ENCODE measurements at places on chromosomes 12 and 14.

DNA sequence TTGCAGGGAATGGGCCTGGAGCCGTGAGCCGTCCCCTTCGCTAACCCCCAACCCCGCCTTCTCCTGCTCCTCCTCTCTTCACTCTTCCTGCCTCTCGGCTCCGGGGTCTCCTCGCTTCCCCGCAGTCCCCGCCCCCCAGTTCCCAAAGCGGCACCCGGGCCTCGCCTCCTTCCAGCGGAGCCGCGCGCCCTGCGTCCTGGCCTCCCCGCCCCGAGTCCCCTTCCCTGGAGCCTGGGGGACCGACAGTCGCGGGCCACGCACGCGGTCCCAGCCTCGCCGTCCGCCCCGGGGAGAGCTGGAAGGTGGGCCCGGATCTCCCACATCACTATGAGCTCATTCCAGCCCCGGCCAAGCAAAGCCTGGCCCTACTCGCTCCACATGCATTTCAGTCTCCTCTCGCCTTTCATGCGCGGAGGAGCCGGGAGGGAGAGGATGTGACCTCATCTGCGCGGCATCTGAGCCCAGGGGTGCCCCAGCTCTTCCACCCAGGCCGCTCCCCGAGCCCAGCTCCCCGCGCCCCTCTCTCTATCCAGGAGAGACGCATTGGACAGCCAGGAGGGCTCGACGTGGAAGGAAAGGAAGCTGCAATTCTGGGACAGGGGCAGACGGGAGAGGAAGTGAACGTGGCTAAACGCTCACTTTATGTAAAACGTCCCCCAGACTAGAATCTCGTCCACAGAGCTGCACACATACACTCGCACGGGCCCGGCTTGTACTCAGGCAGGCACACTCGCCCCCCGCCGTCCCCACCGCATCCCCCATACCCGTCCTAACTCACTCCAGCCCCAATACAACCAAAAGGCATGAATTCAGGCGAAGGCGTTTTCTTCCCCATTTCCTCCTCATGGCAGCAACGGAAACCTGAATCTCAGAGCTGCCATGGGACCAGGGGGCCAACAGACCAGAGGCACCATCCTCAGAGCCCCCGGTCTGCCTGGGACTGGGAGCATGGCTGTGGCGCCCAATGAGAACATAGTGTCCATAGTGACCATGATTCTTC lies 108.7 kb upstream of the CCND2 start:
- DNase-seq, result peak; percentile 51

DNA sequence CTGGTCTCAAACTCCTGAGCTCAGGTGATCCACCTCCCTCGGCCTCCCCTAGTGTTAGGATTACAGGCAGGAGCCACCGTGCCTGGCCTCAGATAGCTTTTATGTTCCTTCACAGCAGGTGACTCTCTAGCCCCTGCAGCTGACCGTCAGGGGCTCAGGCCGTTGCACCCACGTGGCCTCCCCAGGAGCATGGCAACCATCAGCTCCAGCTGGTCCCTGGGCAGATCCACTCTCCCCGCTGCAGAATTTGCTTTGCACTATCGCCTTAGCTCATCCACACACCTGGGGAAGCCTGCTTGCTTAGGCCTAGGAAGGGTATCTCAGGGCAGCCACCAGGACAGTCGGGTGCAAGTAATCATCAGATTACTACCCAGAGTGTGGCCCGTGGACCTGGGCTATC lies 62.6 kb downstream of the TSPAN9 start:
- no peak for DNase-seq

DNA sequence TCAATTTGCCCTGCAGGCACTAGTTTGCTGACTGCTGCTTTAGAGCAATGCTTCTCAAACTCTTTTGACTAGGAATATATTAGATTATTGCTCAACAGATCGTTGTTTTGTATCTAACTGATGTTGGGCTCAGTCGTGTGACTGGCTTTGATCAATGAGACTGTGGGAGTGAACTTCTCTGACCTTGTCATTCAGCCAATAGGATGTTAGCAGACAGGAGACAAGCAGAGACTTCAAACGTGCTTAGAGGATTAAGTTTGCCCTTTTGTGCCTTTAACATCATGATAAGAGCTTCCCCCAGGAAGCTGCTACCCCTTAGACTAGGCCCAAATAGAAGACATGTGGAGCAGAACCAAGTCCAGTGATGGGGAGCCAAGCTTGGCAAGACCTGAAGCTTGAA lies 76.7 kb upstream of the ELK3 start:
- DNase-seq, result no peak

GRCh38 chr12:18148961-18149360 lies 59.0 kb upstream of the RERGL start:
- DNase-seq, result no peak

GRCh38 chr12:67803278-67803993 lies 154.9 kb downstream of the DYRK2 start:
- no peak for DNase-seq

GRCh38 chr14:77067632-77068516 lies 30.2 kb upstream of the CIPC start:
- DNase-seq, result peak; percentile 85

DNA sequence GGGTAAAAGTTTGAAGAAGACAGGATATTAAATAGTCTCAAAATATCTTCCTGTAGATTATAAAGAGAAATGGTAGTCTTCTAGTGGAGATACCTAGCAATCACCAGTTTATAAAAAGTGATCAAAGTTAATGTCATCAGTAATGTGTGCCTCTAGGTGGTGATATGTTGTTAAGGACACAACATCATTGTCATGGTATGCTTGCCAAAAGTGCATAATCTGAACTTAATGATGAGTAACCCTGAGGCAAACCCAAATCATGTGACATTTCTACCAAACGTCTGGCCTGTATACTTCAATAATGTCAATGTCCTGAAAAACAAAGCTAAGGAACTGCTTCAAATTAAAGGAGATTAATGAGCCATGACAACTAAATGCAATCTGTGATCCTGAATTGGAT lies 214.7 kb downstream of the PHLDA1 start:
- no peak for DNase-seq

DNA sequence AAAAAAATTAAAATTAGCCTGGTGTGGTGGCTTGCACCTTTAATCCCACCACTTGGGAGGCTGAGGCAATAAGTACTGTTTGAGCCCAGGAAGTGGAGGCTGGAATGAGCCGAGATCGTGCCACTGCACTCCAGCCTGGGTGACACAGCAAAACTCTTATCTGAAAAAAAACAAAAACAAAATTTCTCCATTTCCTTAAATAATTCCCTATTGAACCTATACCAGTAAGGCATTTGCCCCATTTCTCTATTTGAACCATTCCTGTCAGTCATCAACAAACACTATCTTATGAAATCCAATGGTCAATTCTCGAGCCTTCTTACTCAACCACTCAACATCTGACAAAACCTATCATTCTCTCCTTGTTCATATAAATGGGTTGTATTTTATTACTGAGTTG lies 14.7 kb downstream of the SLC2A14 start:
- DNase-seq, result no peak

DNA sequence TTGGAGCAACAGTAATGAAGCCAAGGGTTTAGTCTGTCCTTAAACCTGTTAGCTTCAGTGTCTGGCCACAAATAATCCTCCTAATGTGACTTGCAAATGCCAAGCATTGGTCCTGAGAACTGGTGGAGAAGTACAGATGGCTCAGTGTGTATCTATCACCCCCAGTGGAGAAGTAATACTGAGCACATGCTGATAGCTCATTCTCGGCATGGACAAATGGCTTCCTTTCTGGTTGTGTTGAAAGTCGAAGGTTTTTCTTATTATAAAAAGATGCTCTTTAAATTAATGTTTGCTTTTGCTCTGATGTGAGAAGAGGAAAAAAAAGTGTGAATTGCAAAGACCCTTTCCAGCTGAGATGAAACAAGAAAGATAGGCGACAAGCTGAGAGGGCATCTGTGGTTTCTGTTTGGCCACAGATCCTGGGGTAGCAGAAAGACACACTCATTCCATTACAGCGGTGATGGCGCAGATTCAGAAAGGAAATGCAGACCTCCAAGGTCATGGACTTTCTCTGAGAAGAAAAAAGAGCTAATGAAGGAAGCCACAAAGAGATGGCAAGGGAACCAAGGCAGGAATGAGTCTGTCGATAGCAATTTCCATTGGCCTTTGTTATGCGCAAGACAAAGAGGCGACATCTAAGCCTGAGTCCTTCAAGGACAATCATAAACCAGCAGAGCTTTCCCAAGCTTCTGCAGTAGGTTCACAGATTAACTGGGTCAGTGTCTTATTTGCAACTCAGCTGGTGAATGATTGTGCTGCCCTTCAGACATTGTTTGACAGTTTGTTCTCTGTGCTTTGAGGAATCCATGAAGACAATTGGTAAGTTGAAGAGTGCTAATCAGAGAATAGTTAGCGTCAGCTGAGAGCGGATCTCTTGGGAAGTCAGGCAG lies 155.5 kb upstream of the RGS6 start:
- DNase-seq, result no peak

DNA sequence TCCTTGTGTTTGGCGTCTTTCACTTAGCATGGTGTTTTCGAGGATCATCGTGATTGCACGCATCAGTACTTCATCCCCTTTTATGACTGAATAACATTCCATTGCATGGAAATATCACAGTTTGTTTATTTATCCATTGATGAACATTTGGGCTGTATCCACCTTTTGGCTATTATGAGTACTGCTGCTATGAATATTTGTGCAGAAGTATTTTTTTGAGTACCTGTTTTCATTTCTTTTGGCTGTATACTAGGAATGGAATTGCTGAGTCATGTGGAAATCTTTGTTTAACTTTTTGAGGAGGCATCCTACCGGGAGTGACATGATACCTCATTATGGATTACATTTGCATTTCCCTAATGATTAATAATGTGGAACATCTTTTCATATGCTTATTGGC lies 66.4 kb downstream of the WNK1 start:
- DNase-seq, result no peak

DNA sequence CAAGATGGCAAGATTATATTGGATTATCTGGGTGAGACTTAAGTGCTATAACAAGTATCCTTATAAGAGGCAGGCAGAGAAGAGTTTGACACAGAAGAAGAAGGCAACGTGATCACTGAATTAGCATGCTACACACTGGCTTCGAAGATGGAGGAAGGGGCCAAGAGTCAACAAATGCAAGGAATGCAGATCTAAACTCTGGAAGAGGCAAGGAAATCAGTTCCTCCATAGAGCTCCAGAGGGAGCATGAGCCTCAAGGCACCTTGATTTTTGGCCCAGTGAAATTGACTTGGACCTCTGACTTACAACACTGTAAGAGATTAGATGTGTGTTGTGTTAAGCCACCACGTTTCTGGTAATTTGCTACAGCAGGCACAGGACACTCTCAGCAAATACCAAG lies 536.4 kb upstream of the SEL1L start:
- DNase-seq, result no peak

- no peak for DNase-seq
These were observed 18.8 kb downstream of the COQ6 start for GRCh38 chr14:73968885-73969284.

DNA sequence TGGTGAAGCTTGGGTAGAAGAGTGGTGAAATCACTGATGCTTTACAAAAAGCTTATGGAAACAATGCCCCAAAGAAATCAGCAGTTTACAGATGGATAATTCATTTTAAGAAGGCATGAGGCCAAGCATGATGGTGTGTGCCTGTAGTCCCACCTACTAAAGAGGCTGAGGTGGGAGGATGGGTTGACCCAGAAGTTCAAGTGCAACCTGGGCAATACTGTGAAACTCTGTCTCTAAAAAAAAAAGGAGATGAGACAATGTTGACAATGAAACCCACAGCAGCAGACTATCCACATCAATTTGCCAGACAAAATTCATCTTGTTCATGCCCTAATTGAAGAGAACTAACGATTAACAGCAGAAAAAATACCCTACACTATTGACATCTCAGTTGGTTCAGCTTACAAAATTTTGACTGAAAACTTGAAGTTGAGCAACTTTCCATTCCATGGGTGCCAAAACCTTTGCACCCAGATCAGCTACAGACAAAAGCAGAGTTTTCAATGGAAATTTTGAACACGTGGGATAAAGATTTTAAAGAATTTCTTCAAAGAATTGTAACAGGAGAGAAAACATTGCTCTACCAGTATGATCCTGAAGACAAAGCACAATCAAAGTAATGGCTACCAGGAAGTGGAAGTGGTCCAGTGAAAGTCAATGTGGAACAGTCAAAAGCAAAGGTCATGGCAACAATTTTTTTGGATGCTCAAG lies 26.7 kb downstream of the BTG1 start:
- DNase-seq, result no peak

GRCh38 chr14:76698191-76698590 lies 63.1 kb upstream of the VASH1 start:
- no peak for DNase-seq

DNA sequence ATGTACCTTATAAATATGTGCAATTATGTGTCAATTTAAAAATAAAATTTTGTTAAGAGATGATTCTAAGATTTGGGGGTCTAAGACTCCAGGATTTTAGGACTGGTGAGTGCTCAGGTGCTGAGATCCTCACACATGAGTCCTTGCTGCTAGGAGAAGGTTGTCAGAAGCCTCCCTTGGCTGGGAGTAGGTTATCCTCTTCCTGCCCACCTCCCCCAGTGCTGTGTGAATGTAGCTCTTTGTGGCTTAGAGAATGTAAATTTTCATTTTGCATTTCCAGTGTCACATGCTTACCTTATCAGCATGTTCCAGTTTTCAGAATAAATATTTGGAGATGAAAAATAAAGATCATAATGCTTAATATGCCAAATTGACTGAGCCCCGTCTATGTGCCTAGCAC lies 114.2 kb upstream of the MDM1 start:
- no peak for DNase-seq

DNA sequence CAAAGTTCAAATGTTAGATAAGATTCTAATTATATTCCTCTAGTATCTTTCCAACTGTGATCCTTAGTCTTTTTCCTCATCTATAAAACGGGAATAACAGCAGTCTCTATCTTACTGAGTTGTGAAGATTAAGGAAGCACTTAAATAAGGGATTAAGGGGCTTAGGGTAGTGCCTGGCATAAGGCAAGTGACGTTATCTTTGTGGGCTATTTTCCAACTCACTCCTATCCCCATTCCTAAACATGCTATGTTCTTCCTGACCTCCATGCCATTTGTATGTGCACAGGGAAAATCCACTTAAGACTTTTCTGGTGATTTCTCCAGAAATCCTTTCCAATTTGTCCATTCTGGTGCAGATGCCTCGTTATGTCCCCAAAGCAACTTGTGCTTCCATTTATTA lies 33.3 kb downstream of the SUPT16H start:
- DNase-seq, result no peak

DNA sequence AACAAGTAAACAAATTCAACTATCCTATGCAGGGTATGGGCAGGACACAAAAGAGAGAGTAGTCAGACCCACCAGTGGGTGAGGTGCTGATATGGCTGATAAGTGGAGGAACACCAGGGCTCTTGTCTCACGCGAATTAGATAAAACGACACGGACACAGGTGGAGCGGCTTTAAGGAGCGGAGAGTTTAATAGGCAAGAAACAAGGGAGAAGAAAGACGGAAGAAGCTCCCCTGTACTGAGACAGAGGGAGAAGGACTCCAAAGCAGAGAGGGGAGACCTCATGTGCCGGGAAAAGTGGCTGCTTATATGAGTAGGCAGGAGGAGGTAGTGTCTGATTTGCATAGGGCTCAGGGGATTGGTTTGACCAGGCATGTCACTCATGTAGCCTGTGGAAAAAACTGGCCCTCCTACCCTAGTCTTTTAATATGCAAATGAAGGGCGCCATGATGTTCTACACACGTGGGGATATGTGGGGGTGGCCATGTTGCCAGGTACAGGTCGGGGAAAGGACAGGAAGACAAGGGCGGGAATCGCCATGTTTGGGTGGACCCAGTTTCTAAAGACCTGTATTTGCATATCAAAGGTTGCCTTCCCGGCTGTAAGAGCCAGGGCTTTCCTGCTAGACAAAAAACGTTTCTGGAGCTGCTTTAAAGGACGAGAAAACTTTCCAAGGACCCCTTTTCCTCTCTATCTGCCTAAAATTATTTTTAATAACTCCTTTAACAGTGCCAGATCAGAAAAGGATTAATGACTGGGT lies 28.8 kb downstream of the RPGRIP1 start:
- peak; percentile 92 for DNase-seq

- no peak for DNase-seq
These were observed 424 bp downstream of the IGF1 start for GRCh38 chr12:102479939-102480338.

All from H1 (cell line).